Neural crest cell (in vitro differentiated cells): ENCODE measurements at places on chromosomes 6 and 20. TPM values are rescaled to one million over a fixed set of nuclear protein-coding genes. Genes with fewer than 3 reads are reported as not detected.

GRCh38 chr20:32229251-32229747 lies 21.6 kb downstream of the POFUT1 start:
- no peak for DNase-seq

- peak; percentile 59 for DNase-seq
Measured at GRCh38 chr20:51326201-51326819, 216.2 kb downstream of the NFATC2 start.

The RFX6 gene
- not detected in 2 replicates for total RNA-seq

DNA sequence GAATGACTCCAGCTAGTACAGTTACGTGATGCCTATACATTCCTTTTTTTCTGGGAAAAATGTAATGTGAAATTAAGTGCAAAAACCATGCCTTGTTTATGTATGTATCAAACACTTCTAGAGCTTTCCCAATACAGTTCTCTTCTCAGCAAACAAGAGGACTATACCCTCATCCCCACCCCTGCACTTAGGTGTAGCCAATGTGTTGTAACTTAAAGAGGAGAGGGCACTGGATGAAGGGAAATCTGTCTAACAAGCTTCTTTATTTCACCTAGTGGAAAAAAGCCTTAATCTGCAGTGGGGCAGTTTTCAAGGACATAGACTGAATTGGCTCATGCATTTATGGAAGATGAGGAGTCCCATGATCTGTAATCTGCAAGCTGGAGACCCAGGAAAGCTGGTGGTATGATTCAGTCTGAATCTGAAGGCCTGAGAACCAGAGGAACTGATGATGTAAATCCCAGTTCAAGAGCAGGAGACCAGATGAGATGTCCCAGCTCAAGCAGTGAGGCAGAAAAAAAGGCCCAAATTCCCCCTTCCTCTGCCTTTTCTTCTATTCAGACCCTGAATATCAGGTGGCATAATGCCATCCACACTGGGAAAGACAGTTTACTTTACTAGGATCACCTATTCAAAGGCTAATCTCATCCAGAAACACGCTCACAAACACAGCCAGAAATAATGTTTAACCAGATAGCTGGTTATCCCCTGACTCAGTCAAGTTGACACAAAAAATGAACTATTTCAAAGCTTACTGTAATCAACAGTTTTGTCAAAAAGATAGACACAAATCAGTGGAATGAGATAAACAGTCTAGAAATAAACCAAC lies 25.8 kb upstream of the SLC17A3 start:
- no peak for DNase-seq

- DNase-seq = no peak
Measured at GRCh38 chr6:3664625-3665041, 86.9 kb downstream of the PXDC1 start.

DNA sequence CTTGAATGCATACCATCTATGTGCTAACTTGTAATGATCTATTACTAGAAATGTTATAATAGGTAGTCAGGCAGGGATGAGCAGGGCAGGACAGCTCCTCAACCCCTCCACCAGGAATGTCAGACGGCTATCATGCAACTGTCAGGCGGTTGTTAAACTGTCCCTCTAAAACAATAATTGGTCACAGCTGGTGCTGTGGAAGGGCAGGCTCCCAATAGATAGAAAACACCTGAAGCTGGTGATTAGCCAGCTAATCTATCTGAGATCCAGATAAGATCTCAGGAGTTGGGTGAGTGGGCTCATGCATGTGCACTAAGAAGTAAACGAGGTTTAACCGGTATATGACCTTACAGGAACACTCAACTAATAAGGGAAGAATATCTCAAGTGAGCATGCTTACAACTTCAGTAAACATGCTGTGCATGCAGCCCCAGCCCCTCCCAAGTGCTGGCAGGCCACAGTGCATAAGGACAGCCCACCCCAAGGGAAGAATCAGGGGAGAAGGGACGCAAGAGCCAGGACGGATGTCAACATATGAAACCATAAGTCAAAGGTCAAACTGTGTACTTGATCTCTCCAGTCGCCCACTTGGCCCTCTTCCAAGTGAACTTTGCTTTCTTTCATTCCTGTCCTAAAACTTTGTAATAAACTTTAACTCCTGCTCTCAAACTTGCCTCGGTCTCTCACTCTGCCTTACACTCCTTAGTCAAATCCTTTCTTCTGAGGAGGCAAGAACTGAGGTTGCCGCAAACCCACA lies 566.2 kb upstream of the NRSN1 start:
- no peak for DNase-seq

The LGSN gene
- not detected in 2 replicates for total RNA-seq

GRCh38 chr20:63137851-63138415 lies 78.0 kb downstream of the YTHDF1 start:
- no peak for DNase-seq
